ENCODE measurements at places on chromosomes 2 and 18. TPM values are rescaled to one million over a fixed set of nuclear protein-coding genes. Genes with fewer than 3 reads are reported as not detected.

CD207 gene
- not detected for total RNA-seq

WDR7 gene
- 22.0 TPM for total RNA-seq

EIF2B4 gene
- total RNA-seq, result 32.6 TPM

SERPINB7 gene
- not detected for total RNA-seq

MLPH gene
- 0.27 TPM for total RNA-seq

KLHL30 gene
- not detected for total RNA-seq

OSBPL6 gene
- total RNA-seq, result 11.8 TPM

GALNT3 gene
- 0.36 TPM for total RNA-seq

MOCOS gene
- total RNA-seq, result 0.53 TPM

NOSTRIN gene
- 0.07 TPM for total RNA-seq
